ENCODE measurements at places on chromosomes 16 and 17.

- DNase-seq: no peak
These were observed 41.5 kb downstream of the C16orf82 start for GRCh38 chr16:27108051-27108770.

GRCh38 chr17:73337330-73337710 is 25.5 kb upstream of the CDC42EP4 start:
- DNase-seq: no peak

GRCh38 chr17:58760248-58760647 is 4.6 kb downstream of the PPM1E start:
- no peak for DNase-seq

GRCh38 chr17:73288534-73289302 is 23.1 kb downstream of the CDC42EP4 start:
- no peak for DNase-seq

GRCh38 chr16:330741-331140 is 21.8 kb downstream of the AXIN1 start:
- no peak for DNase-seq

DNA sequence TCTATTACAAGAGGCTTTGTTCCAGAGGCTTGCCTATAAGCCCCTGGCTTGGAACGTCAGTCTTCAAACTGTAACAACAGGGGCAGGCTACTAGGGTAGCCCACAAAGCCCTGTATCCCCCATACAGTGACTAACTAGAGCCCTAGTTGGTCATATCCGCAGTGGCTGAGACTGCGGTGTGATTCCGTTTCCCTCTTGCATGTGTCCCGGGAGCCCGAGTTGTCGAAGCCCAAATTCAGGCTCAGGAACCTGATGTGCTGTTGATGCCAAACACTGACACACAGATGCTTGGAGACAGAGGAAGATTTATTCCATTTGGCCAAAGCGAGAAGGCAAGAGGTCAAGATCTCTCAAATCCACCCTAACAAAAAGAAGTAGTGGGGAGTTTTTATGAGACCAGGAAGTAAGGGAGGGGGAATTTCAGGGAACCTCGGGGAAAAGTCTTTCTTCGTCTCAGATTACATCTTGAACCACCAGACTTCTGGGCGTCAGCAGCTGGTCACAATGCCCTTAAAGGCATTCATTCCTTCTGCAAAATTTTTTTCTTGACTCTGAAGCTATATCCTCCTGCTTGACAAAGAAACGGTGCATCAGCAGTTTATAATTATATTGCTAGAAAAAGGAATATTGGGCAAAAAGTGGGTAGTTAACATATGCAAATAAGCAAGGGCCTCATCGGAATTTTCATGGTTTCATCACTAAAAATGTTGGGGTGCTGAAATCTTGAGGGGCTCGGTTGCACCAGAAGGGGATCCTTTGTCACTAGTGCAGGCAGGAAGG is 879 bp downstream of the SLFN5 start:
- DNase-seq: no peak

DNA sequence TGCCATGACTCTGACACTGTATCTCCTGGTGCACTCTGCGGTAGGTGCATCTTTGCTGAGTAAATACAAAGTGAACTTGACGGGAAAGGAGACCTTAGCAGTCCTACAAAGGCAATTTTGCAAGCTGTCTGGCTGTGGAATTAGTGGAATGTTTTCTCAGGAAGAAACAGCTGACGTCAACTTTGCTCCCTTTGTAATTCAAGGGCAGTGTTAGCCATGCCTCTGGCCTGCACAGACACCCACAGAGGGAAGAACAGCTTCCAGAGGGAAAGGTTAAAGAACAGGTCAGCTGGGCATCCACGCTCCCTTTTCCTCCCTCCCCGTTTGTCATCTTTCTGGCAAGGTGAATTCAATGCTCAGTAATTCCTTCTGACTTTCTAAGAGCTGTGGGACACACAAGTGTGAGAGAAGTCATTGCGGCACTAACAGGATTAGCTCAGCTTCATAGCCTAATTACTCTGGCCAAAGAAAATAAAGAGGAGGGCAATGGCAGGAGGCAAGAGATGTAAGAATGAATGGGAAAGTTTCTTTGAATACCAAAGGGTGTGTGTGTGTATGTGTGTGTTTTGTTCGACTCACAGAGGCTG is 476.9 kb upstream of the GOT2 start:
- DNase-seq: no peak

- DNase-seq: no peak
These were observed 33.7 kb upstream of the MFSD6L start for GRCh38 chr17:8832711-8833352.

All from NCI-H1048 (cell line).